MCF 10A (cell line): ENCODE measurements at places on chromosomes 12 and 14.

- no peak for DNase-seq
These were observed 12.0 kb downstream of the COA8 start for GRCh38 chr14:103574707-103575285.

- DNase-seq, result no peak
These were observed 3.5 kb downstream of the SLC7A7 start for GRCh38 chr14:22811722-22812121.

DNA sequence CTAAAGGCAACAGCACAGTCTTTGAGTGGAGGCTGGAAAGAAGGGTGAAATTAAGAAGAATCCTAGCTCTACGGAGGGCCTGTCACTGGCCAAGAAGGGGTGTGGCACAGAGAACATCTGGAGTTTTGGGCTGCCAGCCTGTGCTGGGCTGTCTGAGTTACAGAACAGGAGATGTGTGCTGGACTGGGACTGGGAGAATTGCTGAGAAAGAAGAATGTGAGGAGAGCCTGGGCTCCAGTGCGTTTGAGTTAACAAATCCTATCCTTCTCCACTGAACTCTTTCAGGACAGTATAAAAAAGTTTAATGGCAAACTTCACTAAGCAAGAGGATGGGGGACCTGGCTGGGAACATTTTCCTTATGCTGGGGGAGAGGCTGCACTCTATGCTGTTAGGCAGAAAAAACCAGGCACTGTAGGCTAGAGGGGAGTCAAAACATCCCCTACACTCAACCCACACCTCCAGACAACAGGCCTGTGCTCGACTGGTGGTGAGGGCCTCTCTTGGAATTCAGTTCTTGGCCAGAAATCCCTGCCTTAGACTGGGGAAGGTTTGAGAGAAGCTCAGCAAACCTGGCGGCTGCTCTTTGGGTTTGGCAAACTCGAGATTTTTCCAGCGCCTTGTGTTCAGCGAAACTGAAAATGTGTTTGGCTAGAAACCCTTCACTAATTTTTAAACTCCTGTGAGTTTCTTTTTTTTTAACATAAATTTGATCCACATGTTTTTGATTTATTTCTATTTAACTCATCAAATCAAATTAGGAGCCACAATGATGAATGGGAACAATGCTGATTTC, 217.3 kb downstream of the MON2 start:
- no peak for DNase-seq

GRCh38 chr14:73269729-73270531, 32.6 kb downstream of the PAPLN start:
- no peak for DNase-seq

- no peak for DNase-seq
These were observed 21.1 kb upstream of the AKAP6 start for GRCh38 chr14:32307881-32308582.

DNA sequence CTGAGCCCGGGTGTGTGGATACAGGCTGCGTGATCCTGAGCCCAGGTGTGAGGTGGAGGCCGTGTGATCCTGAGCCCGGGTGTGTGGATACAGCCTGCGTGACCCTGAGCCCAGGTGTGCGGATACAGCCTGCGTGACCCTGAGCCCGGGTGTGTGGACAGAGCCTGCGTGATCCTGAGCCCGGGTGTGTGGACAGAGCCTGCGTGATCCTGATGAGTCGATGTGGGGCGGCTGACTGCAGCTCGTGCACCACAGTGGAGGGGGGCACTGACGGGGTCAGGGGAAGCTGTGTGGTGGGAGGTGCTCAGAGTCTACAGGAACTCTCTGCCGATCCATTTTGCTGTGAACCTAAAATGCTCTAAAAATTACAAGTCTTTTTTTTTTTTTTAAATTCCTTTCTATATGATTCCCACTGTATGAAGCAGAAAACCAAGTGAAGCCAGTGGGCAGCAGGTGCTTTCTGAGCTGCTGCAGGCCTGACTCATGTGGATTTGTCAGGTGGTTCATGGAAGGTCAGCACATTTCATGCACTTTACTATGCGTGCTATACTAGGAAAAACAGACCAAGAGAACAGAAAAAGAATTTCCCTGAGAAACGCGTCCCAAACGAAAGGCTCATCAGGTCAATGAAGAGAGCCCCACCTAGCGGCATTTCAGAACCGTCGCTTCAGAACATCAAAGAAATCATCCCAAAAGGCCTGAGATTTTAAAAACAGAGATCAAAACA, 19.3 kb downstream of the BRF1 start:
- peak; percentile 73 for DNase-seq
